LNCaP clone FGC (cell line): ENCODE measurements at places on chromosomes 1 and 21.

DNA sequence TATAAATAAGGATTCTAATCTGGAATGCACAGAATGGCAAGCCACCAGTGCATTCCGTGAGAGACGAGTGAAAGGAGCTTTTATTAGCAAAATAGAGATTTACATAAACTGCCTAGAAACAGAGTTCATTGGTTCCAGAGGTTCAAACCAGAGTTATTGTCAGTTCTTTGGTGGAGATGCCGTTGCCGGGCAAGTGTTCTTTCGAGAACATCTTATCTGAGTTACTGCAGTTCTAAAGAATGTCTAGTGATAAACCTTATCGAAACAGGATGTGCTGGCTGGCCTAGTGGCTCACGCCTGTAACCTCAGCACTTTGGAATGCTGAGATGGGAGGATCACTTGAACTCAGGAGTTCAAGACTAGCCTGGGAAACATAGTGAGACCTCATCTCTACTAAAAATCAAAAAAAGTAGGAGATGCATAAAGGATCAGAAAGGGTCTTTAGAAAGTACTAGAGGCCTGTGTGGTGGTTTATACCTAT lies 19.9 kb upstream of the EVI5 start:
- DNase-seq = peak; percentile 98

DNA sequence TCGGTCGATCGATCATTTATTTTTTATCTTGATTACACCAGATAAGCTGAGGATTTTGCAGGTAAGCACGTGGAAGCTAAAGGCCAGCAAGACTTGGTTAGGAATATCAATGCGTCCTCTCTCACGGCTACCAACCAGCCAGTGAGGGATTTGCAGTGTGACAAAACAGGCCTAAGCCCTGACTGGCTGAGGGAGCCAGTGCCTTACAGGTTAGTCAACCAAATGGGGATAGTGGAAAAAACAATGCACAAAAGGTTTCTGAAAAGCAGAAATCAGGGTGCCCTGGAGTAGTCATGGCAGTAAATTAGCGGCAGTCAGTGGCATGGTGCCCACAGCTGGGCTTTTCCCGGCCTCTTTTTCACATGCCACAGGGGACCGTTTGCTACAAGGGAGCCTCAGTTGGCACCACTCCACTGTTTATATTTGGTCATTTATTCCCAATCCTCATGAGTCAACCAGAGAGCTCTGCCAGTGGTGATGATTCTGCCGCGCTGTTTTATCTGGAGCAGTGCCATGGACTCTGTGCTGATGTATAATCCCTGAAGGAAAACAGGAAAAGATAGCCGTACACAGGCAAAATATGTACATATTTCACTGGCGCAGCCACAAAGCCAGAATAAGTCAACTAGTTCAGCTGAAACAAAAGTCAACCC lies 167.6 kb downstream of the RHOU start:
- peak; percentile 95 for DNase-seq

DNA sequence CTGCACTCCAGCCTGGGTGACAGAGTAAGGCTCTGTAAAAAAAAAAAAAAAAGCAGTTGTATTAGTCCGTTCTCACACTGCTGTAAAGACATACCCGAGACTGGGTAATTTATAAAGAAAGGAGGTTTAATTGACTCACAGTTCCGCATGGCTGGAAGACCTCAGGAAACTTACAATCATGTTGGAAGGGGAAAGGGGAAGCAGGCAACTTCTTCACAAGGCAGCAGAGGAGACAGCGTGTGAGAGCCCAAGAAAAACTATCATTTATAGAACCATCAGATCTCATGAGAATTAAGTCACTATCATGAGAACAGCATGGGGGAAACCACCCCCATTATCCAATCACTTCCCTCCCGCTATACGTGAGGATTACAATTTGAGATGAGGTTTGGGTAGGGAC lies 151.7 kb upstream of the NR5A2 start:
- DNase-seq = no peak

- DNase-seq = no peak
Measured at GRCh38 chr1:205936846-205937586, 6.2 kb downstream of the SLC26A9 start.

DNA sequence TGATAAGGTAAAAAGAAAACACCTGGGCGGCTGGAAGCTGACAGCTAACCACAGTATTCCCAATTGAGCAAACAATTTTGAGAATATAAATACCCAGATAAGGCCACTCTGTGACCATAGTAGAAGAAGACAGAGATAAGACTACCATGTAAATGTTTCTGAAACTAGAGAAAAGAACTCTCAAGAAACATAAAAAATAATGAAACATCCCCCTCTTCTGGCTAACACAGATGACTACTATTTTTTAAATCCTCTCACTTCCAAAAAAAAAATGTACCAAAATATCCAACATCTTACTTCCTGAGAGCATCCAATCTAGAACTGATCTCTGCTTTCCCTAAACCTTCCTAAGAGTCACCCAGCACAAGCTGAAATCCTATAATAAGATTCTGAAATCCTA lies 125.9 kb downstream of the HFM1 start:
- DNase-seq = no peak

DNA sequence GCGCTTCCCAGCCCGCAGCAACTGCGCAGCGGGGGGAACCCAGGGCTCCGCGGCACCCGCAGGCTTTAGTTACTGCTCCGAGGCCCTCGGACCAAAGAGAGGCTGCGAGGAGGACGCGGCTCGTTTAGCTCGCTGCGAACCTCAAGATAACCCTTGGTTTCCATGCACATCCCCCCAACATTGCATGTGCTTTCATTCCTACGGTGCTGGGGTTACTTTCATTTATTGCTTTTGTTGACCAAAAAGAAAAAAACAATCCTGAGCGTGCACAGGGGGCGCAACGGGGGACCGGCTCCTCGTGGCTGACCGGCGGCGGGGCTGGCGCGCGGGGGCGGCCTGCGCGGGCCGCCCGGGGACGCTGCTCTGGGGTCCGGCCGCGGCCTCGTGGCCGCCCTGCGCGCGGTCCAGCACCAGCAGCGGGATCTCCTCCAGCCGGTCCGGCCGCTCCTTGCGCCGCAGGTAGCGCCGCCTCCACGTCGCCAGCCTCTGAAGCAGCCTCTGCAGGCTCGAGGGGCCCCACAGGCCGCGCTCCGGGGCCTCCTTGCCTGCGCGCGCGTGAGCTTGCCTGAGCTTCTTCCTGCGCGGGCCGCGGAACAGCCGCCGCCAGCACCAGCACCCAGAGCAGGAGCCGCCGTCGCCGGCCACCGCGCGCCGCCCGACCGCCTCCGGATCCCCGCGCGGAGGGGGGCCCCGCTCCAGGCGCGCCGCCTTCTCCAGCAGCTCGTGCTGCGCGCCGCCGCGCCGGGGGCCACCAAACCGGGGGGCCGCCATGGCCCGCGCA lies 77.4 kb downstream of the DESI2 start:
- no peak for DNase-seq

GRCh38 chr1:237879195-237879594 lies 11.5 kb downstream of the ZP4 start:
- DNase-seq = no peak

GRCh38 chr1:198153103-198153502 lies 3.7 kb upstream of the NEK7 start:
- no peak for DNase-seq

DNA sequence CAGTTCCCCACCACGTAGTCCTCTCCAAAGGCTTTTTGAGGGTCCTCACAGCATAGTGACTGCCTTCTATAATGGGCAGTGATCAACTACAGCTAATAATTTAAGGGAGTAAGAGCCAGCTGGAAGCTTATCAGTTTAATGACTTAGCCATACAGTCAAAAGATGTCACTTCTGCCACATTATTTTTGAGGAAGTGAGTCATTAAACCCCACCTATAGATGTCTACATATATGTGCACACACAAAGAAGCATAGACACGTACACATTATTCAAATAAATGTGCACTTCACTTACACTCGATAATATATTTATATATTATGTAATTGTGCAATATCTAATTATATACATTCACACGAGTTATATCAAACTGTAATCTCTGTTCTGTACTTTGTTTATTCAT lies 1704.7 kb downstream of the KCNT2 start:
- DNase-seq = no peak

GRCh38 chr1:94636624-94637023 lies 95.1 kb upstream of the F3 start:
- DNase-seq = no peak

- DNase-seq = no peak
Measured at GRCh38 chr21:46347791-46348381, 23.9 kb downstream of the PCNT start.
